ENCODE measurements at places on chromosomes 7 and 10.

DNA sequence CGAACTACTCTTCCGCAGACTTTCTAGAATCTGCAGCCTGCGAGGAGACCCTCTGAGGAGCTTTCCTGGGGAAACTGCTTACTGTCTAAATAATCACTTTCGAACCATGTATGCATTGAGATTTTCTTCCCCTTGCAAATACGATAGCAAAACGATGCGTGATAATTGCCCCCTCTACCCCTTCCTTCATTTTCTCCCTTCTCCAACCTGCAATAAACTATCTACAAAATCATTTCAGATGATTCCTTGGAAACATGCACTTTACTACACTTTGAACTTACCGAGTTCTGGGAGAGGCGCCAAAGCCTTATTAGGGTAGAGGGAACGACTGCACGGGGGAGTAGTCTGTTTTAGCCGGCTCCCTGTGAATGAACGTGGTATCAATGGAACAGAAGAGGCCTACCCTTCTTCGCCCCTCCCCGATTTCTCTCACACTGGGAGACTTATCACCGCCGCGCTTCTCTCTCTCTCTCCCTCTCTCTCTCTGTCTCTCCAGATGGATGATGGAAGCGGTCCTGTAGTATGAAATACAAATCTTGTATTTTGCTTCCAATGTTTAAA is at the start of gene FGFBP3:
TSS of gene FGFBP3 (minus strand) at position 370 of the 561 bp plus-strand sequence. CDS start 517 bp downstream, outside the sequence.
- H3K36me3 ChIP-seq: no peaks in the 10 kb centered on the region
- H3K27ac ChIP-seq: peak within 1 kb of the TSS; percentile 64
- no peaks in the 10 kb centered on the region for H3K27me3 ChIP-seq

DNA sequence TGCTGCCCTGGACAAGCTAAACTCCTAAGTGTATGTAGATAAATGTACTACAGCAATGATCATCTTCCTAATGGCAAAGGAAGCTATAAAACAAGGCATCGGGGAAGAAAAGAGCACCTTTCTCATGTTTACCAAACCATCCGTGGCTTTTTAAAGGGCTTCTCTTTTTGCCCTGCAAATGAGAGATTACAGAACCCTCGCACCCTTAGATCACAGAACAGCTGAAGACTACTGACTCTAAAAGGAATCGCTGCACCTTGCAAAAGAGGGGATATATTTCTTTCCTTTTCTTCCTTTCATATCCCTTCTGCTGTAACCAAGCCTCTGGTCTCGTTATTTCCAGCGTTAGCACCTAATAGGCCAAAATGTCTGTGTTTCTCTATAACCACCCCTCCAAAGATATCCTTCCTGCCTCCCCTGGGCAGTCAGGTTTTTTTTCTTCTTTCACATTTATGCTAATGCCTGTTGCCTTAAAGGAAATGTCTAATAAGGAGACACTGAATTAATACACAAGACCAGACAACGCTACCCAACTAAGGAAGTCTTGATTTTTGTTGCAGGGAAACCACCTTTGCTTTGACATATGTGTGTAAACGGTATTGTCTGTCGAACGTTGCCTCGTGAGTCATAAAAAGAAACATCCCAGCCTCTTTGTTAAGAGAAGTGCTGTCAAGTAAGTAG is 10.5 kb downstream of the ST8SIA6 start:
- peaks cover 9% of the 10 kb centered on the region for H3K27me3 ChIP-seq
- no peaks in the 10 kb centered on the region for H3K4me1 ChIP-seq
- no peak overlapping the region for H3K4me3 ChIP-seq
- peak overlapping the region; percentile 33 for H3K27ac ChIP-seq

DNA sequence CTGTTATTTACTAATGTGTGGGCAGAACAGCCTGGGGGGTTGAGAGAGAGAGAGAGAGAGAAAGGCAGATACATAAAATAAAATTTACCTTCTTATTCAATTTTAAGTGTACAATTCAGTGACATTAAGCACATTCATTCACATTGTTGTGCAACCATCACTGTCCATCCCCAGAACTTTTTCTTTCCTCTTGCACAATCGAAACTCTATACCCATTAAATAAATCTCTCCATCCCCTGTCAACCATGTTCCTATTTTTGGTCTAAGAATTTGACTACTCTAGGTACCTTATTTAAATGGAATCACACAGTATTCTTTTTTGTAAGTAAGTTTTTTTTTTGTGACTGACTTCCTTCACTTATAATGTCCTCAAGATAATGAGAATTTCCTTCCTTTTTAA is 181.6 kb downstream of the SND1 start:
- peaks cover 7% of the 10 kb centered on the region for H3K4me1 ChIP-seq
- H3K27ac ChIP-seq: no peak overlapping the region
- H3K27me3 ChIP-seq: no peaks in the 10 kb centered on the region
- H3K36me3 ChIP-seq: no peaks in the 10 kb centered on the region
- no peak for DNase-seq

DNA sequence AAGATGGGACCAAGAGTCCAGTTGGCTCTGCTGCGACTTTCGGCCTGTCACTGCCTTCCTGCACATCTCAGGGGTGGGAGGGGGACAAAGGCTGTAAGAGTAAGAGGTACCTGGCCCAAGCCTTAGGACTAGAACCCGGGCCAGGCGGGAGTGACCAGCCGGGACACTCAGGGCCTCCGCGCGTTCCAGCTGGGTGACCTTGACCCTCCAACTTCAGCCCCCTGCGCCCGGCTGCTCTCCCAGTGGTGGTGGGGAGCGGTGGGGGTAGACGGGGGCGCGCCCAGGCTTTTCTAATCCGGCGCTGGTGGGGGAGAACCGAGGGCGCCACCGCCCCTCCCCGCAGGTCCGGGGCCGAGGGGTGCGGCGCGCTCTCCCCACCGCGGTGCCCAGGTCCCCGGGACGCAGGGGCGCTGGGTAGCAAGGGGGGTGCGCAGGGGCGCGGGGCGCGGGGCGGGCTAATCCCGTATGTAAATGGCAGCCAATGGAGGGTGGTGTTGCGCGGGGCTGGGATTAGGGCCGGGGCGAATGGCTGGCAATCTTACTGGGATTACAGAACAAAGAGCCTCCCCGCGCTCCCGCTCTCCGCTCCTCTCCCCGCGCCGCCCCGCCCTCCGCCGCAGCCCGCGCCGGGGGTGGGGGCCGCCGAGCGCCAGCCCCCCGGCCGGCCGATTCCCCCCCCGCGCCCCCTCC is at the start of gene GTF2IRD1:
TSS of gene GTF2IRD1 (plus strand) at position 585 of the 690 bp plus-strand sequence. CDS start 54,175 bp downstream, outside the sequence.
- H3K4me3 ChIP-seq: peak within 1 kb of the TSS; percentile 65
- peak within 1 kb of the TSS; percentile 84 for H3K27ac ChIP-seq
- DNase-seq: peak; percentile 85
- no peaks in the 10 kb centered on the region for H3K27me3 ChIP-seq
- H3K36me3 ChIP-seq: no peaks in the 10 kb centered on the region
- H3K4me1 ChIP-seq: peaks cover 18% of the 10 kb centered on the region

DNA sequence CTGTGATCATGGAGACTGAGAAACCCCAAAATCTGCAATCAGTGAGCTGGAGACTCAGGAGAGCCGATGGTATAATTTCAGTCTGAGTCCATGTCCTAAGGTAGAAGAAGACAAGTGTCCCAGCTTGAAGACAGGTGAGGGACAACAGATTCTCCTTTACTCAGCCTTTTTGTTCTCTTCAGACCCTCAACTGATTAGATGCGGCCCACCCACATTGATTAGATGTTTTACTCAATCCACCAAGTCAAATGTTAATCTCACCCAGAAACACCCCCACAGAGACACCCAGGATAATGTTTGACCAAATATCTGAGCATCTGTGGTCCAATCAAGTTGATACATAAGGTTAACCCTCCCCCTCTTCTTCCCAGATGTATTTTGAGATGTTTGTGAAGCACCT is 131.2 kb downstream of the PFKFB3 start:
- H3K4me1 ChIP-seq: no peaks in the 10 kb centered on the region
- no peak overlapping the region for H3K4me3 ChIP-seq
- no peak for DNase-seq
- H3K27me3 ChIP-seq: no peaks in the 10 kb centered on the region
- H3K27ac ChIP-seq: no peak overlapping the region
- H3K36me3 ChIP-seq: no peaks in the 10 kb centered on the region

DNA sequence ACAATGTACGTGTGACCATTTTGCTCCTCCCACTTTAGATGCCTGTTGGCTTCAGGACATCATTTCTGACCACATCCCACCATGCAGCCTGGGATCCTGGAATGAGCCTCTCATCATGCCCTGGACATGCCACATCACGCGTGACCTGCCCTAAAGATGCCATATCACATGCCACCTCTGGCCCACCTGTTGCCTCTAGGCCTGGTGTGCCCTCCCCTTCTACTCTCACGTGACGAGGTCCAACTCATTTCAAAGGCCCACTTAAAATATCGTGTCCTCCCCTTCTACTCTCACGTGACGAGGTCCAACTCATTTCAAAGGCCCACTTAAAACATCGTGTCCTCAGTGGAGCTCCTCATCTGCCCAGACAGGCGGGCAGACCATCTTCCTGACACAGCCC is 254.9 kb downstream of the TEX36 start:
- no peaks in the 10 kb centered on the region for H3K27me3 ChIP-seq
- no peaks in the 10 kb centered on the region for H3K4me1 ChIP-seq
- DNase-seq: no peak
- no peak overlapping the region for H3K4me3 ChIP-seq
- H3K36me3 ChIP-seq: no peaks in the 10 kb centered on the region

DNA sequence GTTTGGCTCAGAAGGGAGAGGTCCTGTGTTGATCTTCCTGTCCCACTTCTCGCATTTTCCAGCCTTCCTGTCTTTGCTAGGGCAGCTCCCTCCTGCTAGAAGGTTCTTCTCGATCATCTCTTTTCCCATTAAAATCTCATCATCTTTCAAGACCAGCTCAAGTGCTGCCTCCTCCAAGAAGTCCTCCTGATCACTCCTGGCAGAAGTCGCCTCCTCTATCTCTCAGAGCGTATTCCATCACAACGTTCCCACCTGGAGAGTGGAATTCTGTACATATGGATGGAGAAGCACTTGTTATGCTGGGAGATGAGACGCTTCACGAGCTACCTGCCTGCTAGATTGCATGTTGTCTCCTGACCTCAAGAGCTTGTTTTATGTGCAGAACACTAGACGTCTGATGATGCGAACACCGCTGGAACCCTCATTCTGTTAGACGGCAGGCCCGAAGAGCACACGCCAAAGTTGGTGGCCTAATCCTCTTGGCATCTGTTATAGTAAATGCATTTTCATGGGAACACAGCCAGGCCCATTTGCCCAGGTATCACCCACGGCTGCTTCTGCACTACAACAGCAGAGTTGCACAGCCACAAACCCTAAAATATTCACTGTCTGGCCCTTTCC is 68.0 kb upstream of the INSIG1 start:
- no peak overlapping the region for H3K27ac ChIP-seq
- no peaks in the 10 kb centered on the region for H3K27me3 ChIP-seq
- no peak for DNase-seq
- no peak overlapping the region for H3K4me3 ChIP-seq
- no peaks in the 10 kb centered on the region for H3K4me1 ChIP-seq
- no peaks in the 10 kb centered on the region for H3K36me3 ChIP-seq

DNA sequence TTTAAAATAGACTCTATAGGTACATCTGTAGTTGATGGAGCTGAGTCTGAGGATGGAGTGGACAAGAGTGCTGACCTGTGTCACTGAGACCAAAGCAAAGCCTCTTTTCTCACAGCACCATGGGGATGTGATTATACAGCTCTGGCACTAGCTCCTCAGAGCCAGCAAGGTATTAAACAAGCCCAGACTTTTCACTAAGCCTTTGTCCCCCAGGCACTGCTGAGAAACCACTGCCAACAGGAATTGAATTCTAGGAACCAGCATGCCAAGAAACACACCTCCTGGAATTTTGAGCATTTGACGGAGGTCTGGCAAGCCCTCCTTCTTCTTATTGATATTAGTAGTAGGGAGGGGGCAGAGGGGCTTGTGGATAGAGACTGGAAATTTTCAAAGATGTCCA is 147.0 kb downstream of the C1GALT1 start:
- no peak overlapping the region for H3K4me3 ChIP-seq
- no peak overlapping the region for H3K27ac ChIP-seq
- no peaks in the 10 kb centered on the region for H3K27me3 ChIP-seq
- no peaks in the 10 kb centered on the region for H3K36me3 ChIP-seq

- no peak overlapping the region for H3K27ac ChIP-seq
- H3K27me3 ChIP-seq: no peaks in the 10 kb centered on the region
- H3K4me3 ChIP-seq: no peak overlapping the region
- peaks cover 3% of the 10 kb centered on the region for H3K4me1 ChIP-seq
These were observed 336.8 kb downstream of the WDR11 start for GRCh38 chr10:121188005-121188404.

- no peaks in the 10 kb centered on the region for H3K36me3 ChIP-seq
- no peak for DNase-seq
- peaks cover 5% of the 10 kb centered on the region for H3K4me1 ChIP-seq
- H3K27ac ChIP-seq: no peak overlapping the region
These were observed 50.5 kb downstream of the CDK6 start for GRCh38 chr7:92785923-92786322.

- H3K36me3 ChIP-seq: no peaks in the 10 kb centered on the region
- H3K4me3 ChIP-seq: no peak overlapping the region
- peaks cover 14% of the 10 kb centered on the region for H3K27me3 ChIP-seq
- H3K27ac ChIP-seq: no peak overlapping the region
These were observed 18.4 kb upstream of the SORCS3 start for GRCh38 chr10:104622598-104623209.

DNA sequence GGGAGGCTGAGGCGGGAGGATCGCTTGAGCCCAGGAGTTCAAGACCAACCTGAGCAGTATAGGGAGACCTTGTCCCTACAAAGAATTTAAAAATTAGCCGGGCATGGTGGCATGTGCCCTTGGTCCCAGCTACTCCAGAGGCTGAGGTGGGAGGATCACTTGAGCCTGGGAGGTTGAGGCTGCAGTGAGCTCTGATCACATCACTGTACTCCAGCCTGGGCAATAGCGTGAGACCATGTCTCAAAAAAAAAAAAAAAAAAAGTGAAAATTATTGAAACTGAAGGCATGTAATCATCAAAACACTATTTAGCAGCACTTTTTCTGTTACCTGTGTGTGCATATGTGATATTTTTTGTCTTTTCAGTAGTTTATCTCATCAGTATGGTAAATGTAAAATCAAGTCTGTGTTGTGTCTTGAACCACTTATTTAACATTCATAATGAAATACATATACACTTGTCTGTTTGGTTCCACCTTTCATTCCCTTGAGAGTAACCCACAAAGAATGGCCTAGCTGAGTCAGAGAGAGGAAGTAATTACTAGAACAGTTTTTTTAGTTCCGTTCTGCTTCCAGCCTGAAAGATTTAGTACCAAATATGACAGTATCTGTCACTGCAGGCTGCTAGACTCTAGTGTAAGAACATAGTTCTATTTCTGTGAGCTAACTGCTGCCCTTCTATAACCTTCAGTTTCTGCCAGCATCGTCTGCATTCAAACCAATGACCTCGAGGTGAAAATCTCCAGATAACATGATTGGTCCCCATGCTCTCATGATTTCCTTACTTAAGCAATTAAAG is 68.6 kb downstream of the MMRN2 start:
- H3K4me3 ChIP-seq: no peak overlapping the region
- H3K27me3 ChIP-seq: no peaks in the 10 kb centered on the region
- peak overlapping the region; percentile 33 for H3K27ac ChIP-seq
- peaks cover 6% of the 10 kb centered on the region for H3K36me3 ChIP-seq
- no peak for DNase-seq

- peaks cover 9% of the 10 kb centered on the region for H3K4me1 ChIP-seq
- DNase-seq: peak; percentile 94
- H3K27ac ChIP-seq: no peak within 1 kb of the TSS
- peak within 1 kb of the TSS; percentile 56 for H3K4me3 ChIP-seq
- H3K27me3 ChIP-seq: peaks cover 53% of the 10 kb centered on the region
- no peaks in the 10 kb centered on the region for H3K36me3 ChIP-seq
These were observed at the start of gene MLXIPL for GRCh38 chr7:73623798-73624668. TSS of gene MLXIPL (minus strand) at chr7:73624522. CDS start at chr7:73624492, 30 bp downstream.

All from upper lobe of right lung (tissue), 1 donor.